ENCODE measurements at places on chromosomes 12 and 14.

GRCh38 chr12:130715150-130715997 is 725 bp downstream of the RIMBP2 start:
- peak; percentile 9 for DNase-seq

- DNase-seq = no peak
Measured at GRCh38 chr14:84129007-84129406, 1400.9 kb upstream of the FLRT2 start.

- DNase-seq = no peak
Measured at GRCh38 chr12:21459474-21459873, 22.0 kb downstream of the PYROXD1 start.

- no peak for DNase-seq
Measured at GRCh38 chr12:107670999-107671643, 14.5 kb upstream of the PWP1 start.

- peak; percentile 37 for DNase-seq
Measured at GRCh38 chr12:7892186-7892980, 19.7 kb upstream of the SLC2A14 start.
